ENCODE measurements at places on chromosomes 6 and 20. TPM values are rescaled to one million over a fixed set of nuclear protein-coding genes. Genes with fewer than 3 reads are reported as not detected.

CBFA2T2 gene
- total RNA-seq: 8.9 TPM

FILIP1 gene
- total RNA-seq: 1.1 TPM

SEL1L2 gene
- total RNA-seq: not detected

HLA-F gene
- 13.2 TPM for total RNA-seq

PPP2R5D gene
- 31.8 TPM for total RNA-seq

KCNK5 gene
- not detected for total RNA-seq

Measured in cardiac ventricle fibroblast (primary cell).